ENCODE measurements at places on chromosomes 11 and 22. TPM values are rescaled to one million over a fixed set of nuclear protein-coding genes. Genes with fewer than 3 reads are reported as not detected.

The TSSK2 gene
- not detected for total RNA-seq

The RIMBP3C gene
- total RNA-seq: 0.44 TPM

The IL17RA gene
- 22.0 TPM for total RNA-seq

The MMP27 gene
- not detected for total RNA-seq

DNA sequence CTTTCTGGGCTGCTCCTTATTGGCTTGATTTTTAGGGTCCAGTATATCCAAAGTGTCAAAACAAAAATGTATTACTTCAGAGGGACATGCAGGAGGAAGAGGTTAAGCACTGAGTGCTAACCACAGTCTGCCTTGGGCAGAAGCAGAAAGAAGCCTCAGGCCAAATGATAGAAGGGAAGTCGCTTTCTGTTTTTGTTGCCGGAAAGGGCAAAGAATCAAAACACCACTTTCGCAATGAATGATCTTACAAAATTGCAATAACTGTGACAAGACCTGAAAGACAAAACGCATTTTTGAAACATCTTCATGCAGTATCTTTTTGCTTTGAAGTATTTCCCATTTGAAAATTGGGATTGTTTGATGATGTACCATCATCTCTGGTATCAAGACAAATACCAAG, 70.1 kb upstream of the PICALM start:
- no peak for DNase-seq

DNA sequence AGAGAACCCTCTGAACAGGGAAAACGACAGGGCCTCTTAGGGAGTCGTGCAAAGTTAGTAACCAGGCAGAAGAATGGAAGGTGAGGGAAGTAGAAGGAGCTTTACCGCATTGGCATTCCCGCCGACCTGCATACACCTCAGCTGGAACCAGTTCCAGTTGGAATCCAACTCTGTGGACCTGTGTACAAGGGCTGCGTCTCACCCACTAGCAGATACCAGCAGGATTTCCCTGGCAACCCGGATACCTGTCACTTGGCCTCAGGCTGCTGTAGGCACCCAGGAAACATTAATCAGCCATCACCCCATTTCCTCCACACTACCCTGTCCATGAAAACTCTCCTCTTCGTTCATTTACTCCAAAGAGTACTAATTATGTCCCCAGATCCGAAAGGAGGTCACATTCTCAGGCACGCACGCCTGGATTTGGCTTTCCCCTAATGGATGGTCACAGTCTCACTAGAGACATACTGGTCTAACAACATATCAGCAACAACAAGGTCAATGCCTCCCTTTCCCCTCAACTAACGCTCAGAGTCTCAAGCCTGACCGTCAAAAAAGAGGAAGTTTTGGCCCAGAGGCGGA, 842 bp downstream of the ARFGAP2 start:
- DNase-seq: no peak

DNA sequence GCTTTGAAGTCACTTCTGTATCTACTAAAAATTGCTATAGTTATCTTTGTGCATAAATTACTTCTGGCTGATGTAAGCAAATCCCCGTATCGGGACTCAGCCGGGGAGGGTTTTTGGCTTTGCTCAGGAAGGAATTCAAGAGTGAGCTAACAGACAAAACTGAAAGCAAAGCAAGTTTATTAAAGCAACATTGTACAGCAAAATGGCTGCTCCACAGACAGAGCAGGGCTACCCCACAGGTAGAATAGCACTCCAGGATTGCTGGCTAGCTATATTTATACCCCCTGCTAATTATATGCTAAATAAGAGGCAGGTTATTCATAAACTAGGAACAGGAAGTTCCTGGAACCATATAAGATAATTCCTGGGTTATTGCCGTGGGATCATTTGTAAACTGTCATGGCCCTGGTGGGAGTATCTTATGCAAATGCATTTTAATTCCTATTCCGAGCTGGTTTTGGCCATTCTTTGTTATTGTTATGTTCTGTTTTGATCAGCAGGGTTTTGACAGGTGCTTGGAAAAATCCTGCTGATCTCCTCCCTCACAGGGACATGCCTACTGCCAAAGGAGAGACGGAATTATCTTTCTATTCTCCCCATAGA, 15.2 kb downstream of the MIF start:
- DNase-seq: no peak

DNA sequence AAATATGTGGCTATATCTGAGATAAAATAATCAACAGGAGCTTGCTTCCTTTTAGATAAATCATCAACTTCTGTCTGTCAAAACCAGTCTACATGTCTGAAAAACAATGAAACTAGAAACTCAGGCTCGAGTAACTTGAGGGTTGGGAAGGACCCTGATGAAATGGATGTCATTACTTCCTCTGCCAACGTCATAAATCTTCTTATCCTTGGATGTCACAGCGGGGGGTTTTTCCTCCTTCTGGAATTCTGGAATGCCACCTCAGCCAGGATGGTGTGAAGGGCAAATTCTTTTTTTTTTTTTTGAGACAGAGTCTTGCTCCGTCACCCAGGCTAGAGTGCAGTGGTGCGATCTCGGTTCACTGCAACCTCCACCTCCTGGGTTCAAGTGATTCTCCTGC, 13.4 kb downstream of the LGR4 start:
- DNase-seq: no peak

DNA sequence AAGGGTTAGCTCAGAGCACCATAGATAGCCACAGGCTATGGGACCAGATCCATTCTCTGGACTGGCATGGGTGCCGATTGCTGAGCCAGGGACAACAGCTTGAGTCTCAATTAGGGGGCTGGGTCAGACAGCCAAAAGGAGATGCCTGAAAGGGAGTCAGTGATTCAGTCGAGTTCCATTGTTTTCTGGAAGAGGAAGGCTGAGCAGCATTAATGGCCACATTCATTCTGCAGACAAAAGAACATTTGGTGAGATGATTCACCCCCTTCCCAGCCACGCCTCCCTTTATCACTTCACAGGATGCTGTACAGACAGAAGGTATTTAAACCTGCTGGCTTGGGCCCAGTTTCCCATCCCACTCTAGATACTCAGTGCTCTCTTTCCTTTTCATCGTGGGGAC, 131.9 kb downstream of the ADAMTS15 start:
- no peak for DNase-seq

- no peak for DNase-seq
Measured at GRCh38 chr11:82701847-82702520, 31.7 kb downstream of the FAM181B start.

DNA sequence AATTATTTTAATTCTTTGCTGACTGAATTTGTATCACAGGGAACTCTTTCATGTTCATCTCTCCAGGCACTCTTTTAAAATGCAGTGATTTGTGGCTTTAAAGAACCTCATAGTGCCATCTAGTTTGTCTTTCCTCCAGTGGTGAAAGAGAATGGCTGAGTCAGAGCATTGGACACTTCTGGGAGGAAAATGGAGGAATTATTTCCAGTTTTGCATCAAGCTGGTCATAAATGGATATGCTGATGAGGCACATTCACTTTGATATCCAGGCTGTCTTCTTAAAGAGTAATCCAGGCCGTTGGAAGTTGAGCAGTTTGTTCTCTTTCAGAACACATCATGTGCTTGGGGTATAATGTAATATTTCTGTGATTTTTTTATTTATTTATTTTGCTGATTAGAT, 273.7 kb downstream of the DDX10 start:
- DNase-seq: no peak

GRCh38 chr22:31625661-31626426, 36.2 kb downstream of the PISD start:
- no peak for DNase-seq

- peak; percentile 86 for DNase-seq
Measured at GRCh38 chr11:67240576-67241389, 25.5 kb upstream of the GRK2 start.

Measured in CD8-positive, alpha-beta memory T cell (primary cell).